Uterus (tissue), 4 donors: ENCODE measurements at places on chromosomes 6 and 20. TPM values are rescaled to one million over a fixed set of nuclear protein-coding genes. Genes with fewer than 3 reads are reported as not detected.

The RIPPLY2 gene
- 0.90 TPM for total RNA-seq

The PSORS1C2 gene
- not detected for total RNA-seq

The DLK2 gene
- not detected for total RNA-seq

GRCh38 chr20:63074182-63074581 is 67.4 kb upstream of the BHLHE23 start:
- no peak overlapping the region for H3K4me3 ChIP-seq
- no peak overlapping the region for H3K27ac ChIP-seq
- H3K36me3 ChIP-seq: no peaks in the 10 kb centered on the region
- H3K27me3 ChIP-seq: no peaks in the 10 kb centered on the region

- DNase-seq: no peak
- H3K36me3 ChIP-seq: no peaks in the 10 kb centered on the region
- H3K27ac ChIP-seq: no peak overlapping the region
- no peaks in the 10 kb centered on the region for H3K4me1 ChIP-seq
These were observed 56.8 kb downstream of the EIF2S2 start for GRCh38 chr20:34055290-34055689.

- no peak overlapping the region for H3K4me3 ChIP-seq
- DNase-seq: no peak
- H3K27ac ChIP-seq: no peak overlapping the region
- H3K4me1 ChIP-seq: no peaks in the 10 kb centered on the region
- no peaks in the 10 kb centered on the region for H3K27me3 ChIP-seq
These were observed 130.5 kb downstream of the ANKRD60 start for GRCh38 chr20:58097943-58098342.

GRCh38 chr6:41167173-41167963 is 4.5 kb upstream of the TREM2 start:
- no peaks in the 10 kb centered on the region for H3K4me1 ChIP-seq
- no peaks in the 10 kb centered on the region for H3K27me3 ChIP-seq
- no peaks in the 10 kb centered on the region for H3K36me3 ChIP-seq
- no peak for DNase-seq
- H3K4me3 ChIP-seq: no peak overlapping the region

- H3K4me3 ChIP-seq: no peak overlapping the region
- DNase-seq: no peak
- no peaks in the 10 kb centered on the region for H3K36me3 ChIP-seq
- H3K27ac ChIP-seq: no peak overlapping the region
- no peaks in the 10 kb centered on the region for H3K27me3 ChIP-seq
These were observed 64.5 kb downstream of the IPCEF1 start for GRCh38 chr6:154292066-154292465.

DNA sequence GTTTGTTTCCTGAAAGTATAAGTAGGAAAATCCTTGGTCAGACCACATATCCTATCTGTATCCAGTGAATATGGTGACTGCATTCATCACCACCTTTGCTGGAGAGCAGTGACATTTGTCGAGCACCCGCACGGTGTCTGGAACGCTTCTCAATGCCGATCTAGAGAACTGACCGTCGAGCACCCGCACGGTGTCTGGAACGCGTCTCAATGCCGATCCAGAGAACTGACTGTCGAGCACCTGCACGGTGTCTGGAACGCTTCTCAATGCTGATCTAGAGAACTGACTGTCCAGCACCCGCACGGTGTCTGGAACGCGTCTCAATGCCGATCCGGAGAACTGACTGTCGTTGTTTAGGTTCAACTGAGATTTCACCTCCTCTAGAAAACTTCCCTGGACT is 67.8 kb downstream of the HUS1B start:
- H3K27me3 ChIP-seq: no peaks in the 10 kb centered on the region
- H3K4me3 ChIP-seq: no peak overlapping the region

- no peaks in the 10 kb centered on the region for H3K27me3 ChIP-seq
- no peak overlapping the region for H3K4me3 ChIP-seq
- H3K4me1 ChIP-seq: no peaks in the 10 kb centered on the region
- H3K36me3 ChIP-seq: no peaks in the 10 kb centered on the region
- DNase-seq: no peak
These were observed 158.4 kb downstream of the ANKRD60 start for GRCh38 chr20:58069796-58070663.

DNA sequence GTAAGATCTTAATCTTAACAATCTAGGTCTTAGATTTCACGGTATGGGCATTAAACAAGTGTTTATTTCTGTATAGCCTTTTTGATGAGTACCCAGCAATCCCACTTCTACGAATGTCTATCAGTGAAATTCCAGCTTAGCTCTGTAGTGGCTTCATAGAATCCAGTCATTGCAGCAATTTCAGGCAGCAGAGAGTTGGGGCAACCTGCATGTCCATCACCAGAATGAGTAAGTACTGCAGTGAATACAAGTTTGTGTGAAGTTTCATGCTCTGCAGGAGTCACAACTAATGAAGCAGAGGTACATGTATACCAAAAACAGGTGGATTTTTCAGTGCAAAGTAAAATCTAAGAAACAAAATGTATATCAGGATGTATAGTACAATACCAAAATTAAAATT is 151.7 kb downstream of the OR2B2 start:
- H3K36me3 ChIP-seq: no peaks in the 10 kb centered on the region
- no peaks in the 10 kb centered on the region for H3K27me3 ChIP-seq
- H3K4me3 ChIP-seq: no peak overlapping the region

- H3K4me3 ChIP-seq: no peak overlapping the region
- H3K36me3 ChIP-seq: no peaks in the 10 kb centered on the region
- no peaks in the 10 kb centered on the region for H3K4me1 ChIP-seq
- no peak for DNase-seq
- no peaks in the 10 kb centered on the region for H3K27me3 ChIP-seq
These were observed 61.4 kb downstream of the CD24 start for GRCh38 chr6:106913111-106913510.

DNA sequence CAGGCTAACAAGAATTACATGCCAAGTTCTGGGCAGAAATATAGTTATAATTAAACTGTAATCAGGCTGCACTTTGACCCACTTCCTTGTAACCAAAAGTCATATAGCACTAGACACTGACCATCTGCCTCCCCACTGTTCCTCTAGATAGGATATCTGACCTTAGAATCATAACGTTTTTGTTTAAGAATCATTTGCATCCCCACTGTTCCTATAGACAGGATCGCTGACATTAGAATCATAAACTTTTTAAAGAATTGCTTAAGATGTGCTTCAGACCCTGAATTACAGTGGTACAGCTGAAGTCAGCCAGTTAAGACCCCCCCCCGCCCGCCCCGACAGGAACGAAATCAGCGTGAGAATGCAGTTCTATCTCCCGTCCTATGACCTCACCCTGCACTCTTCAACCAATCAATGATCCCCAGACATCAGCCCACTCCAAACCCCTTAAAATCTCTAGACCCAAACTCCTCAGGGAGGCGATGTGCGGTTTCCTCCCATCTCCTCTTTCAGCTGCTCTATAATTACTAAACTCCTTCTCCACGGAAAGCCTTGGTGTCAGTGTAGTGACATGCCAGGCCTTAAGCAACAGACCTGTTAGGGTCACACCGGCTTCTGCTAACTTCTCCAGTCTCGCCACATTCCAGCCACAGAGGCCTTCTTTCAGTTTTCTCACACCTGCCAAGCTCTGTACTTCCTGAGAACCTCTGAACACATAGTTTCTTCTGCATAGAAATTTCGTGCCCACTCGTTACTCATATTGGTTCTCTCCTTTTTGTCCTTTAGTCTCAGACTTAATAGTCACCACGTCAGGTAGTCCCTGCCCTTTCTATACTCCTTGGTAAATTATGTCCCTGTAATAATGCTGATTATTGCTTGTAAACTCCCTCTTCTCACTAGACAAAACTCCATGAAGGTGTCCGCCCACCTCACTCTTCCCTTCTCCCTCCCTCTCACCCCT is 93.5 kb downstream of the DTNBP1 start:
- no peaks in the 10 kb centered on the region for H3K36me3 ChIP-seq
- H3K4me1 ChIP-seq: no peaks in the 10 kb centered on the region
- H3K4me3 ChIP-seq: no peak overlapping the region
- no peak for DNase-seq

- no peak overlapping the region for H3K27ac ChIP-seq
- no peak for DNase-seq
- no peak overlapping the region for H3K4me3 ChIP-seq
- no peaks in the 10 kb centered on the region for H3K4me1 ChIP-seq
These were observed 67.7 kb downstream of the SYNJ2 start for GRCh38 chr6:158049055-158050028.

DNA sequence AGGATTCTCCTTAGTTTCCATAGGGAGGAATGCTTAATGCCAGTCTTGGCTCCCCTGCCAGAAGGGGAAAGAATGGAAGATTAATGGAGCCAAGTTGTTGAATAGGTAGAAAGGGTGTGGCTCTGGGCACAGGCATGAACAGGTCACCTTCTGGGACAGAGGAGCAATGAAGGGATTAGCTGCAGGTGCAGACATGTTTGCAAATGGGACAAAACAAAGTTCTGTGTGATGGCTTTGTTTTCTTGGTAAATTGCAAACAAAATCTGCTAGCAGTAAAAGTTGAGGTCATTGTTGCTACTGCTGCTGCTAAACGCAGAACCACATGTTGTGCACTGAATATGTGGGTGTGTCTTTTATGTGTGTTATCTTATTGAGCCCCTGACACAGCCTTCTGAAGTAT is 93.3 kb downstream of the PERP start:
- H3K27me3 ChIP-seq: no peaks in the 10 kb centered on the region
- no peaks in the 10 kb centered on the region for H3K36me3 ChIP-seq
- H3K4me1 ChIP-seq: no peaks in the 10 kb centered on the region

- peaks cover 12% of the 10 kb centered on the region for H3K27me3 ChIP-seq
- H3K36me3 ChIP-seq: no peaks in the 10 kb centered on the region
- no peak overlapping the region for H3K27ac ChIP-seq
- H3K4me1 ChIP-seq: peaks cover 13% of the 10 kb centered on the region
- H3K4me3 ChIP-seq: no peak overlapping the region
These were observed 2.0 kb downstream of the LAMP5 start for GRCh38 chr20:9516234-9516871.

DNA sequence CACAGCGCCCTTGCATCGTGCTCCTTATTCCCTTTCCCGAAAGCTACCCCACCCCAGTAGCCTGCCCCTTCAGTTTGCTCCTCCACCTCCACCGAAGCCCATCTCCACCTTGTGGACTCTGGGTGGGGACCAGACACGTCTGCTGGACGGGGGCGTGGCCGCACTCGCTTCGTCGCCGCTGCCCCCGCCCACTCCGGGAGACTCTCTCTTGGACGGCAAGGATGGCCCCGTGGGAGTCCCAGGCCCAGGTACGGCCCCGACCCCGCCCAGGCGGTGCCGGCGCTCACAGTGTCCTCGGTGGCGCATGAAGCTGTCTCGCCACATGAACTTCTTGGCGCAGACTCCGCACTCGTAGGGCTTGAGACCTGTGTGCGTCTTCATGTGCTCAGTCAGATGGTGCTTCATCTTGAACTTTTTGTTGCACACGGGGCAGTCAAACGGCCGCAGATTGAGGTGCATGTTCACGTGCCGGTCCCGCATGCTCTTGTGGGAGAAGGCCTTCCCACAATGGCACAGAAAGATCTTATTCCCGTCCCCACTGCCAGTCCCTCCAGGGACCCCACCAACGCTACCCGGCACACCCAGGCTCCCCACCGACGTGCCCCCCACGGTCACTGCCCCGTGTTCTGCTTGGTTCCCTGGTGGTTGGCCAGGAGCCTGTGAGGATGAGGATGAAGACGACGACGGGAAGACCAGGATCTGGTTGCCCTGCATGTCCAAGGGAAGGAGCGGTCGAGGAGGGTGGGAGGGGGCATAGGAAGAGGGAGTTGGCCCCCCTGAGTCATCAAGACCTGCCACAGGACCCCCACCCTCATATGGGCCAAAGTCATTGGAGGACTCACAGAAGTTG is 1.3 kb upstream of the TAPBP start:
- no peaks in the 10 kb centered on the region for H3K36me3 ChIP-seq
- H3K27ac ChIP-seq: peak overlapping the region; percentile 96
- H3K4me3 ChIP-seq: peak overlapping the region; percentile 77
- peaks cover 5% of the 10 kb centered on the region for H3K4me1 ChIP-seq
- no peaks in the 10 kb centered on the region for H3K27me3 ChIP-seq

- DNase-seq: no peak
- no peak overlapping the region for H3K4me3 ChIP-seq
- H3K27me3 ChIP-seq: no peaks in the 10 kb centered on the region
- no peaks in the 10 kb centered on the region for H3K36me3 ChIP-seq
- H3K4me1 ChIP-seq: no peaks in the 10 kb centered on the region
- H3K27ac ChIP-seq: no peak overlapping the region
These were observed 22.7 kb upstream of the RNF24 start for GRCh38 chr20:4038047-4038459.

DNA sequence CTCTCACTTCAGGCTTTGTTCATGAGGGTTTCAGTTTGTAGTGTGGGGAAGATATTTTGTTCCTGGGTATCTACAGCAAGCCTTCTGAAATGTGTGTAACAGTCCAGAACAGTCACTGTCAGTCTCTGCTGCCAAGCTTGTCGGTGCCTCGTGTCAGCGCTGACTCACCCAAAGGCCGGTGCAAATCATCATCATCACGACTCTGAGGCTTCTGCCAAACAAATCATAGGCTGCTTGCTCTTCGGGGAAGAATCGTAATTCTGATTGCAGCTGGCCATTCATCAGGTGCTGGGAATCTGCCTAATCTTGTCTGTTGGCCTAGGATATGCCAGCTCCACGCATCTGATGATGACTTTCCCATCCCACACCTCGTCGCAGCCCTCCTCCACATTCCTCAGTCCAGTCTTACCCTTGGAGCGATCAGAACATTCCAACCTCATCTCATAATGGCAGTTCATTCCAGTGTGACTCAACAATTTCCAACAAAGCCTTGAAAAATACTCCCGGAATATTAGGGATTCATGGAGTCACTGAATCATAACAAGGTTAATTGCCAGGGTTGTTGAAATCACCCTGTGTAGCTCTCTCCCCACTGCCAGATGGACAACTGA is 40.9 kb downstream of the ALDH8A1 start:
- H3K4me3 ChIP-seq: no peak overlapping the region
- peaks cover 4% of the 10 kb centered on the region for H3K4me1 ChIP-seq
- peak; percentile 87 for DNase-seq
- H3K27ac ChIP-seq: peak overlapping the region; percentile 73
- no peaks in the 10 kb centered on the region for H3K36me3 ChIP-seq
- no peaks in the 10 kb centered on the region for H3K27me3 ChIP-seq

DNA sequence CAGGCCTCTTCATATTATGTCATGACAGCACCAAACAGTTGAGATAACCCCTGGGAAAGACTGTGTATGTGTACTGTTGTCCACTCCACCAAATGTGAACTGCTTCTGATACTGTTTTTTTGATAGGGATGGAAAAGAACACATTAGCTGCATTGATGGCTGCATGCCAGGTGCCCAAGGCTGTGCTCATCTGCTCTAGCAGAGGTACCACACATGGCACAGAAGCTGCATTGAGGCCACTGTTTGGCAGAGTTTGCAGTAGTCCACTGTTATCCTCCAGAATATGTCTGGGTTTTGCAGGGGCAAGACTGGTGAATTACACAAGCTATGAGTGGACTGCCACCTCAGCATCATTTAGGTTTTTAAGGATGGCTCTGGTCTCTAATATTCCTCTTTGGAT is 28.2 kb upstream of the ELMO2 start:
- H3K27me3 ChIP-seq: no peaks in the 10 kb centered on the region
- H3K4me3 ChIP-seq: no peak overlapping the region
- no peak overlapping the region for H3K27ac ChIP-seq
- H3K4me1 ChIP-seq: no peaks in the 10 kb centered on the region
- no peak for DNase-seq

DNA sequence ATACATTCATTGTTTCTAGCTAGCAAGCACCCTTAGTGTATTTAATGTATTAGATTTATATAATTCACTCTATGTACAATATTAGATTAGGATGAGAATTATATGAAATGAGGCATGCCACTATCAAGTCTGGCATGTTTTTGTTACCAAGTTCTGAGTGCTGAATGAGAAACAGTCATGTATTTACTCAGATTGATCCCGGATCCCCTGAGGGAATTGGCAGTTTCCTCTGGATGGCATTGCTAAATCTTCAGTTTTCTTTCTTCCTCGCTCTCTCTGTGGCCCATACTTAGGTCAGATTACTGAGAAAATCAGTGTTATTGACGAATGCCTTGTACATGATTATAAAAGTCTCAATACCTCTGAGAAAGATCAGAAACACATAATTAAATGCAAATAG is 66.6 kb downstream of the CDKAL1 start:
- no peaks in the 10 kb centered on the region for H3K36me3 ChIP-seq
- no peaks in the 10 kb centered on the region for H3K27me3 ChIP-seq
- no peak overlapping the region for H3K27ac ChIP-seq
- H3K4me3 ChIP-seq: no peak overlapping the region
